ENCODE measurements at places on chromosomes 12 and 14. TPM values are rescaled to one million over a fixed set of nuclear protein-coding genes. Genes with fewer than 3 reads are reported as not detected.

The BCL2L14 gene
- total RNA-seq: 2.3 TPM

The IKZF4 gene
- total RNA-seq: 1.9 TPM

The CD69 gene
- not detected for total RNA-seq

The KRT3 gene
- total RNA-seq: not detected

The CFAP251 gene
- 0.92 TPM for total RNA-seq

The LRRC10 gene
- total RNA-seq: not detected

The GRIN2B gene
- 0.08 TPM for total RNA-seq

The PAPLN gene
- 0.25 TPM for total RNA-seq

The GPD1 gene
- 8.0 TPM for total RNA-seq

The B3GNT4 gene
- total RNA-seq: 2.1 TPM

The PRKCH gene
- 19.4 TPM for total RNA-seq

The OVCH1 gene
- not detected for total RNA-seq

The LRCOL1 gene
- total RNA-seq: not detected

The E2F7 gene
- total RNA-seq: 10.5 TPM

The TSHR gene
- not detected for total RNA-seq

The CLMN gene
- total RNA-seq: 4.4 TPM

The RNASE1 gene
- total RNA-seq: 7.7 TPM

All from HT-29 (cell line).